BE2C (cell line): ENCODE measurements at places on chromosomes 4 and X.

- no peak for DNase-seq
Observed at GRCh38 chr4:150632639-150633038, 50.7 kb downstream of the MAB21L2 start.

GRCh38 chrX:29662101-29662500 is 553.3 kb upstream of the MAGEB2 start:
- no peak for DNase-seq

- DNase-seq: no peak
Observed at GRCh38 chrX:12973561-12974304, 1.2 kb upstream of the TMSB4X start.

- no peak for DNase-seq
Observed at GRCh38 chr4:98544818-98545414, 113.5 kb downstream of the TSPAN5 start.

GRCh38 chr4:37976991-37977470 is 16.8 kb downstream of the PTTG2 start:
- DNase-seq: peak; percentile 79

GRCh38 chr4:47837094-47837907 is 566 bp downstream of the CORIN start:
- peak; percentile 76 for DNase-seq

DNA sequence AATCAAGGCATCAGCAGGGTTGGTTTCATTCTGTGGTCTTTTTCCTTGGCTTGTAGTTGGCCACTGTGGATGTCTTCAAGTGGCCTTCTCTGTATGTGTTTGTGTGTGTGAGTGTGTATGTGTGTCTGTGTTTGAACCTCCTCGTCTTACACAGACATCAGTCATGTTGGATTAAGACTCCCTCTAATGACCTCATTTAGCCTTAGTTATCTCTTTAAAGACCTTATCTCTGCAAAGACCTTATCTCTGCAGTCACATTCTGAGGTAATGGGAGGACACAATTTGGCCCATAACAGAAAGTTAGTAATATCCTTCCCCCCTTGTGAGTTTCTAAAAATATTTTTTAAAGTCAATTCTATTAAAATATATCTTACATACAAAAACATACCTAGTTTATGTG is 126.7 kb downstream of the EMCN start:
- no peak for DNase-seq

DNA sequence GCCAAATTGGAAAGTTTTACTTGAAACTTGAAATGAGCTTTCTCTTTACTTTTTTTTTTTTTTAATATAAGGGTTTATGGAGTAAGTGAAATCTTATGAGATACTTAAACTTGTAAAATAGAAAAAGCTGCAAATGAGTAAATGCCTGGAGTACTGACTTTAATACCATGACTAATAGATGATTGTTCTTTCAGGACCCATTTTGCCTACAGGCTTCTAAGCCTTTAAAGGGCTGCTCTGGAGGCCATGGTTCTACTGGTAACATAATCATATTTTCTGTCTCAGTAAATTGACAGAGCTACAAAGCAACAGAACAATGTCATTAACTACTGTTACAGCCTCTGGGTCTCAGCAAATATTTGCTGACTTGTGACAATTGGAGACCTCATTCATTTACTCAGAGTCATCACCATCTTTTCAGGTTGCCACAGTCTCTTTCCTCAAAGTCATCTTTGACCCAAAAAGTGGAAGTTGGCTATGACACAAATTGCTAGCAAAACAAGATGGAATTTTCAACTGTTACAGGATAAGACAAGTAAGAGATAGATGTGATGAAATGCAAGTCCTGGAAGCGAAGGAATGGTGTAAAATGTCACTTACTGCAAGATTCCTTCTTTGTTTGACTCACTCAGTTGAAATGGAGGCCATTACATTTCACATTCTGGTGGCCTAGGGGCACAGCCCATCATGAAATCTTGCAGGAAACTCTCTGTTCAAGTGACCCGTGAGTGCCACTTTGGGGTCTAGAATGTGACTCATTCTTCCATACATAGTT is 132.7 kb downstream of the BTC start:
- no peak for DNase-seq

GRCh38 chr4:10877076-10877475 is 192.5 kb upstream of the CLNK start:
- no peak for DNase-seq

DNA sequence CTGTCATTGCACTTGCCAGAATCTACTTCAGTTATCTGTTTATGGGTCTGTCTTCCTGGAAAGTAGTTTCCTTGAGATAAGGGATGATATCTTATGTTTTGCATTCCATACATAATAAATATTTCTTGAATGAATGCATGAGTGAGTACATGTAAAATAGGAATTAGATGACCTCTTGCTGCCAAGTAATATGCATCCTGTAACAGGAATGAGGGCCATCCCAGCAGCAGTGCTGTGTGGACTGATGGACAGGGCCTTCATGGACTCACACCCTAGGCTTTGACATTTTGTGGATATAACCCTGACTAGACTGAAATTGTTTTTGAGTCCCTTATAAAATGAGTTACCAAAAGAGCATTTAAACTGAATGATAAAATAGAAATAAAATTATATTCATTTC is 77.2 kb upstream of the NEIL3 start:
- no peak for DNase-seq
